ENCODE measurements at places on chromosomes 1 and 21.
A peak's percentile ranks its signal among the peaks of the same experiment; 100 is the strongest.

DNA sequence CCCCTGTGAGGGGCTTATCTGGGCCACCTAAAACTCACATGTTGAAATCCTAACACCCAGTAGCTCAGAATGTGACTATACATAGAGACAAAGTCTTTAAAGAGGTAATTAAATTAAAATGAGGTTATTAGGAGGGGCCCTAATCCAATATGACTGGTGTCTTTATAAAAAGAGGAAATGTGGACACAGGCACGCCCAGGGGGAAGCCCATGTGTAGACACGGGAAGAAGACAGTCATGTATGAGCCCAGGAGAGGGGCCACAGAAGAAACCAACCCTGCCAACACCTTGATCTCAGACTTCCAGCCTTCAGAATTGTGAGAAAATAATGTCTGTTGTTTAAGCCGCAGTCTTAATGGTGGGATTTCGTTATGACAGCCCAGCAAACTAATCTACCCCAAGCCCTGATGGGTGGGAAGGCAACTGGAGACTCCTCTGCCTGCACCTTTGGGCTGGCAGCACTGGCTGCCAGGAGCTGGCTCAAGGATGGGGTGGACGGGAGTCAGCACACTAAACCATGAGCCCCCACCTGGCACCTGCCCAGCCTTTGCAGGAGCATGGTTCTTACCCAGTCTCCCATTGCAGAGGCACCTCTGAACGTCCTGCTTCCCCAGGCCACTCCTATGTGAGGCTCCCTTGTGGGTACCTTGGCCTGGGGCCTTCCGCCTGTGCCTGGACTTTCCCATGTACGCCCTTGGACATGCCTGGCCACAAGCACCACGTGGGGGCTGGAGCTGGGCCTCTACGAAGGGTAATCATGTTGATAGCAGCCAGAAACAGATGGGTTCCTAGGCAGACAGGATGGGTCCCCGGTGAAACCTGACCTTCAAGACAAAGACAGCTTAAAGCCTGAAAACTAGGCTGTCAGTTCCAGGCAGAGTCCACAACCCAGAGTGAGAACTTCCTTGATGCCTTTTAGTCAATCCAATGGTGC lies 57.1 kb upstream of the DMRTB1 start:
- no peak for DNase-seq

GRCh38 chr1:46581681-46582455 lies 22.2 kb downstream of the MKNK1 start:
- no peak for DNase-seq

GRCh38 chr1:156504438-156504813 lies 3.9 kb upstream of the MEF2D start:
- DNase-seq: peak; percentile 77

- DNase-seq: peak; percentile 52
Observed at GRCh38 chr1:203278082-203278884, 27.0 kb upstream of the BTG2 start.
